ENCODE measurements at places on chromosomes 4 and X.

GRCh38 chrX:40189637-40190036, 91.9 kb upstream of the BCOR start:
- no peak for DNase-seq

DNA sequence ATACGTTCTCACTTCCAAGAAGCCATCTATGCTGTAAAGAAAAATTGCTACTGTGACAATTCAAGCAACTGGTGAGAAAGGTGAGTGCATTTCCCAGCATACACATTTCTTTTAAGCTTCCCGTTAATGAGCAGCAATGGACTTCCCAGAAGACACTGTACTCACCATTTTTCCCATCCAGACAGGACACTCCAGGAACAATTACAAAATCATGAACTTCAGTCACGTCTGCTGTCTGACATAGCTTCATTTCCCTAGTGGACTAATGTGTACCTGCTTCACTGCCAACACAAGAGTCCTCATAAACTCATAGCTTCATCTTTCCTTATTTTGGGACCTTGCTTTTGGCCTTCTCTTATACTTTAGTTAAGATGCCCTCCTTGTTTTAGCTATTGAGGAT, 156.9 kb downstream of the ENOX2 start:
- no peak for DNase-seq

GRCh38 chrX:150200820-150201287, 162.3 kb upstream of the MAMLD1 start:
- DNase-seq, result peak; percentile 68

DNA sequence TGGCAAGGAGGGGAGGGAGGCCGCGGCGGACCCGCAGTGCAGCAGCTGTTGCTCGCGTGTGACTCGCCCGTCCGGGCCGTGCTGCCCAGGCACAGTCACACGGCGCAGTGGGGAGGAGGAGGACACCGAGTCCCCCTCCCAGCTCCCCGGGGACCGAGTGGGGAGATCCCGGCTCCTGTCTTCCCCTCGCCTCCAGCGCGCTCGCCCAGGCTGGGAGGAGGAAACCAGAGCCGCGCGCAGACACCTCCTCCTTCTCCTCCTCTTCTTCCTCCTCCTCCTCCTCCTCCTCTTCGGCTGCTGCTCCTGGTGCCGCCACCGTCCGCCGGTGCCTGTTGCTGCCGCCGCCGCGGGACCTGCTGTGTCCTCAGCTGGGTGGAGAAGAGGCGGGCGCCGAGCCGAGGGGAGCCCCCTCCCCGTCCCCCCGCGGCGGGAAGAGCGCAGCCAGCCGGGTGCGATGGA, at the start of gene TBC1D1:
TBC1D1 (plus strand) TSS at position 284 of the 459 bp plus-strand sequence. CDS start 11,012 bp downstream, outside the sequence.
- DNase-seq, result peak; percentile 64

GRCh38 chr4:168811207-168811606, 198.8 kb downstream of the CBR4 start:
- no peak for DNase-seq

GRCh38 chr4:186104890-186105646, 564 bp downstream of the FAM149A start:
- peak; percentile 25 for DNase-seq

GRCh38 chr4:138056541-138056940, 185.6 kb downstream of the SLC7A11 start:
- DNase-seq, result no peak

GRCh38 chr4:105184316-105184980, 37.8 kb downstream of the TET2 start:
- no peak for DNase-seq

DNA sequence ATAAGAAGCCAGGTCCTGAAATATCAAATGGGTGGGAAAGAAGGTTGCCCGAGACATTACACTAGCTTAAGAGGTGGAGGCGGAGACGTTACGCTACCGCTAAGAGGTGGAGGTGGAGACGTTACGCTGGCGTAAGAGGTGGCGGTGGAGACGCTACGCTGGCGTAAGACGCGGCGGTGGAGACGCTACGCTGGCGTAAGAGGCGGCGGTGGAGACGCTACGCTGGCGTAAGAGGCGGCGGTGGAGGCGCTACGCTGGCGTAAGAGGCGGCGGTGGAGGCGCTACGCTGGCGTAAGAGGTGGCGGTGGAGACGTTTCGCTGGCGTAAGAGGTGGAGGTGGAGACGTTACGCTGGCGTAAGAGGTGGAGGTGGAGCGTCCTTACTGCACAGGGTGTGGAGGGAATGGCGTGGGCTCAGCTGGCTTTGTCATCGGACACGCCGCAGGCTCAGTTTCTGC, 12.8 kb downstream of the CYP4V2 start:
- DNase-seq, result peak; percentile 76
